RPMI7951 (cell line): ENCODE measurements at places on chromosomes 4 and X. TPM values are rescaled to one million over a fixed set of nuclear protein-coding genes. Genes with fewer than 3 reads are reported as not detected.

RHOXF2 gene
- total RNA-seq: 0.29 TPM in 1 of 2 replicates, not detected in the other

PSAPL1 gene
- under 0.01 TPM in 1 of 2 replicates, not detected in the other for total RNA-seq

TMSB15B gene
- total RNA-seq: 7.8 and 19.9 TPM in 2 replicates

GRCh38 chr4:76377481-76377901 lies 43.5 kb downstream of the CCDC158 start:
- no peak for DNase-seq

- peak; percentile 81 for DNase-seq
Measured at GRCh38 chr4:1200425-1201035, 28.1 kb upstream of the SPON2 start.
